ENCODE measurements at places on chromosomes 3 and 15. TPM values are rescaled to one million over a fixed set of nuclear protein-coding genes. Genes with fewer than 3 reads are reported as not detected.

DNA sequence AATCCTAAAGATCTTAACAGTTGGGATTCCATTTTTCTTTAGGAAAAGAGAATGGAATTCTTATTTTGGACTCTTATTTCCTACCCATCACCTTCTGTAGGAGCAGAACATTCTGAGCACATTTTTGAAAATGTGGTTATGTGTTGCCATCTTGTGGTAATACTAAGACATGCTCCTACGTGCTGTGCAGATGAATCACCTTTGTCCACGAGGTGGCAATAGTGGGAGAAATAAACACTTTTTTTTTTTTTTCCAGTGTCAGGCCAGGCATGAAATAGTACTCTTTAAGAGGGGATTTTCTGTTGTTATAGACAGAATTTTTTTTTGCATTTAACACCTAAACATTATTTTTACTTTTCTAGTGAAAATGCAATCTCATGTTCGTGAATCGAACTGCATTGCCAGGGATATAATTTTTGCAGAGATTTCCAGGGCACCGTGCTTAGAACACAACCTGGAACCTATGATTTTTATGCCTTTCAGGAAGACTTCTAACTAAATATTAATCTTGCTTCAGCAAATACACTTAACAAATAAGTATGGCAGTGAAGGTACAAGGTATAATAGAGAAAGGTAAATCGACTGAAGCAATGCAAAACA, 196.6 kb downstream of the GAP43 start:
- peak; percentile 89 for DNase-seq

FOXB1 gene
- 5.4 TPM for polyA plus RNA-seq

- DNase-seq = no peak
Observed at GRCh38 chr3:31469385-31469784, 63.3 kb upstream of the STT3B start.

GMPPB gene
- polyA plus RNA-seq = 7.8 TPM

BFSP2 gene
- polyA plus RNA-seq = not detected

- DNase-seq = no peak
Observed at GRCh38 chr3:142972092-142972753, 8.7 kb upstream of the PAQR9 start.

GRCh38 chr3:10510743-10511432, 5.5 kb upstream of the ATP2B2 start:
- DNase-seq = no peak

GASK1A gene
- 2.6 TPM for polyA plus RNA-seq

GRCh38 chr15:39886418-39886817, 33.6 kb downstream of the GPR176 start:
- DNase-seq = no peak

DNA sequence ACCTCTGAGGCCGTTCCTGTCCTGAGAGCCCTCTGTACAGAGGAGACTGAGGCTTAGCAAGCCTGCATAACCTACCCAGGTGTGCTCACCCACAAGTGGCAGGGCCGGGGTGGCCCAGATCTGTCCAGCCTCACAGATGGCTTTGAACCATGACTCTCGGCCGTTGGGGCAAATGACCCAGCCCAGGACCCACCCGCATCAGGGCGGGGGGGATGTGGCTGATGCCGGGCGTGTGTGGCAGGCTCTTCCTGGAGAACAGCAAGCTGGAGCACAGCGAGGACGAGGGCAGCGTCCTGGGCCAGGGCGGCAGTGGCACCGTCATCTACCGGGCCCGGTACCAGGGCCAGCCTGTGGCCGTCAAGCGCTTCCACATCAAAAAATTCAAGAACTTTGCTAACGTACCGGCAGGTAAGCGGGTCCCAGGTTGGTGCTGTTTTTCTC, 133.5 kb downstream of the LRRK1 start:
- no peak for DNase-seq

DNA sequence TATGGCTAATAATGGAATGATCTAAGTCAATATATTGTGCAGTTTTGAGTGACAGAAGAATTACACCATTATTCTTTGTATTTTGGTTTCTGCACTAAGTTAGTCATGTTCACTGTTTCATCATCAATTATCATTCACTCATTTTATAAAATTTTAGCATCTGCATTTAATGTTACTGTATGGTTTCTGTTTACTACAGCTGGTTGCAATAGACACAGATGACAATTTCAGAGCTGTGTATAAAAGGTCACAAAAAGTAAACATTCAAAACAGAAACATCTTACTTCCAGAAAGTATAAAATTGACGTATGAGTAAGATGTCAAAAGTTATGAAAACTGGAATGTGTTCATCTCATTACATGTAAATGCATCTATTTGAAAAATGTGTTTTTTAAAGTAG, 111.1 kb upstream of the GBE1 start:
- no peak for DNase-seq

DNA sequence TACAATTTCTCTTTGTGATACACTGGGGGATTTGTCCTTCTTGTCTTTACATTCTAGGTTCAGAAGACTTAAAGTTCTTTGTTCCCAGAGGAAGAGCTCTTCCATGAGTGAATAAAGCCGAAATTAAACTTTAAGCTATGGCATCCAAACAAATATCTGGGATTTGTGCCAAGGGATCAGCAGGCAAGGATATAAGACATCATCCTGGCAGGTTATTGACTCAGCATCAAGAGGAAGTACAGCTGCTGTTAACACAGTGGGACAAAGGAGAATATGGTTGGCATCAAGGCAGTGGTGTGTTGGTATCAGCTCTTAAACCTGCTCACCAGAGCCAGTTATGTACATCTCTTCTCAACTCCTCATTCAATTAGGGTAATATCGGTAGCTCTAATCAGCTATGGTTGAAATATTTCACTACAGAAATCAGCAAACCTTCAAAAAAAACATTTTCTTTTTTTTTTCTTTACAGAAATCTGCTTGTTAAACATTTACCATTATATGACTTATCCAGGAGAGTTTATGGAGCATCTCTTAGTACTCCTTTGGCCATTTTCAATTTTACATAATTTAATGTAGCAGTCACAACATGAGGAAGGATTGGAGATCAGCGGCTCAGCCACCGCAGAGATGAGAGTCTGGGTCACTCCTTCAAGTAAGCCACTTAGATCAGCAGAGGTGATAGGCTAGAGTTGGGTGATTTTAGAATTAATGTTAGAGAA, 1198.6 kb upstream of the EPHA6 start:
- DNase-seq = no peak

DNA sequence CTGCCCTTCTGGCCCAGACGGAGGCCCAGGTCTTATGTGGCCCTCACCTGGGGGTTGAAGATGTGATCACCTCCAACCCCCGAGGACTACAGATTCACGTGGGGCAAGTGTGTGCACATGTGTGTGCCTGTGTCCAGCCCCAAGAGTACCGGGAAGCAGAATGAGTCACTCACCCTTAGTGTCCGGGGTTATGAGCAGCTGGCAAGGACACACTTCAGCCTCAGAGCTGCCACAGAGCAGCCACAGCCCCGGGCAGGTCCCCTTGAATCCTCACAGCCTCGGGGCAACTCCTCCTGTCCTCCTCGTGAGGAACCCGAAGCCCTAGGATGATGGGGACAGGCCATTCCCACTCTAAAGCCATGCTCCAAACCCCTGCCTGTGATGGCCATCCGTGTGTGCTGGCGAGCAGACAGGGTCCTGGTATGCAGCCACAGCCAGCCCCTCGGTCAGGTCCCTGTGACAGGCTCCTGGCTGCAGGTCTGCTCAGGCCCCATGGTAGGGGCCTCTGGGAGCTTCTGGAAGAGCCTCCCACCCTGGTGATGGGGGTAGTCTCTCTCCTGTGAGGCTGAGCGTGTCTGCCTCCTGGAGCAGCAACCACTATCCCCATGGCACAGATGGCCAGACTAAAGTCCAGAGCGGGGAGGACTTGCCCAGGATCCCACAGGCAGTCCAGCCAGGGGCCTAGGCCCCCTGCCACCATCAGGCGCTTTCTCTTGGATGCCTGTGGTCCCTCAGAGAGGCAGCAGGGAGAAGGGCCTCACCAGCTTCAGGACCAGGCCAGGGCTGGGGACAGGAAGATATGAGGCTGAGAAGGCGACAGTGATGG, 852 bp downstream of the STAB1 start:
- DNase-seq = no peak

- DNase-seq = no peak
Observed at GRCh38 chr3:123053107-123053506, 13.7 kb upstream of the PDIA5 start.

DNA sequence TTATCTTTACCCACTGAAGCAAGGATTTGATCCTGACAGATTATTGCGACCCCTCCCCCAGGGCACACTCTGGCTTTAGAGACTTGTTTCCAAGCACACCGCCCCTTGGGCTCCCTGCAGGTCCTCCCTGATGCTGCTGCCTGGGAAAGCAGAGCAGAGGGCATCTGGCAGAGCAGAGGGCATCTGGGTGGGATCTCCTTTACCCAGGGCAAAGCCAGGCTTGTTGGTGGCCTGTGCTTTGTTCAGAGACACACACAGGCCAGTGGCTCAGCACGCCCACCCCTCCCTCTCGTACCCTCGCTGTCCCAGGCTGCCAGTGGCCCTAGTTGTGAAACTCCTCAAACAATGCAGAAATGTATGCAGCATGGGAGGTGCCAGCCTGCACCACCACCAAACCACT, 4.8 kb downstream of the KLF13 start:
- no peak for DNase-seq

DNA sequence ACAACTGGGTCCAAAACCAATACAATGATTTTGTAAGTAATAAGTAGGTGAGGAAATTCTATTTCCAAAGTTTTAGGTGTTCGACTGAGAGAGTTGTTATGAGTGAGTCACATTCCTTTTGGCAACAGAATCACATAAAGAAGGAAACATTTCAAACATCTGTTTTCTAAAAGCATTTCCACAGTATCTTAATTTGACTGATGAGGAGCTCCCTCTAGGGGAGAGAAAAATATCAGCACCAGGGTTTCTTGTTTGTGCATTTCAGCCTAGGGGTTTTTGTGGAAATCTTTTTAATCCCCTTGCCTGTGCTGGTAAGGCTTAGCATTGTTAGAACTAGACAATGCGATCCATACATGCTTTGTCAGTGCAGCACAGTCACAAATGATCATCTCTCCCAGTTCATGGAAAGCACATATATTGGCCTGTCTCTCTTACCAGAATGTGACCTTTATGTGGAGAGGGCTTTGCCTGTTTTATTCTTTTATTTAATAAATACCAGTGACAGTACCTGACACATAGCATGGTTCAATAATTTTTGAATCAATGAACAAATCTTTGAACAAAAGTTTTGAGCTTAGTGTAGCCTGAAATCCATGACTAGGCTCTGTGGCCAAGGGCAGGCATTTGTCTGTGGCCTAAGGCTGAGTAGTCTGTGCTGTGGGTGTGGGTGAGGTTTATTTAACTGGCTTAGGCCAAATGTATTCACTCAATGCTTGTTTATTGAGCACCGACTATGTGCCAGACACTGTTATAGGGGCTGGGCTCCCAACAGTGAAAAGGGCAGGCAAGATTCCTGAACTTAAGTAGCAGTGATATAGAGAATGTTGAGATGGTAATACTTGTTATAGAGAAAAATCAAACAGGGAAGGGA, 21.1 kb upstream of the IQCF6 start:
- peak; percentile 86 for DNase-seq

AADAC gene
- polyA plus RNA-seq = not detected
